ENCODE measurements at places on chromosomes 5 and 9. TPM values are rescaled to one million over a fixed set of nuclear protein-coding genes. Genes with fewer than 3 reads are reported as not detected.

DNA sequence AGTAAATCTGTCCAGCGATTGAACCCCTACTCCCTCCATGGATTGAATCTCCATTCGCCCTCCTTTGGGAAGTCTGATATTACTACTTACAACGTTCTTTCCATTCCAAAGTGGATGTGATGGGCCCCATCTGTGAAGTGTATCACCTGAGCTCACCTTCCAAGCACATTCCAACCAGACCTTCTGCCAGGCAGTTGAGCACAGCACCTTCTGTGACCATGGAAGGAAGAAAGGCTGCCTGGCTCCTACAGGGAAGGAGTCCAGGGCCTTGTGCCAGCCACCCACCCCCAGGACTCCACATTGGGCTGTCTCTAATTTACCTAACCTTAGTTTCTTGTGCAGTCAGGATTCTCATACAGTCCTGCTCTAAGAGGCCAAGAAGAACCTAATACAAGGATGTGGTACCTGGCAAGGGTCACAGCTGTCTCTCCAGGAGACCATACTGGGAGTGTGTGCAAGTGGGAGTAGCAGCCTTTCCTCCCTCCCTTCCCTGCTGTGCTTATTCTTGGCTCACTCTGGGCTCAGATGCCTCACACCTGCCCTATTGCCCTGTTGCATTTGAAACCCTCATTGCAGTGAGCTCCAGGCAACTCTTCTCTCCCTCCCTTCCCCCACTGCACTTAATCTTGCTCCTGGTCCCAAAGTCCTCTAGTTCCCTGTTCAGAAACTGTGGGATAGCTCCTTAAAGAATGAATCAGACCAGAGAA, 116.1 kb downstream of the NRG2 start:
- DNase-seq: no peak

- DNase-seq: peak; percentile 88
Observed at GRCh38 chr5:42994555-42995359, 45.4 kb downstream of the ANXA2R start.

DNA sequence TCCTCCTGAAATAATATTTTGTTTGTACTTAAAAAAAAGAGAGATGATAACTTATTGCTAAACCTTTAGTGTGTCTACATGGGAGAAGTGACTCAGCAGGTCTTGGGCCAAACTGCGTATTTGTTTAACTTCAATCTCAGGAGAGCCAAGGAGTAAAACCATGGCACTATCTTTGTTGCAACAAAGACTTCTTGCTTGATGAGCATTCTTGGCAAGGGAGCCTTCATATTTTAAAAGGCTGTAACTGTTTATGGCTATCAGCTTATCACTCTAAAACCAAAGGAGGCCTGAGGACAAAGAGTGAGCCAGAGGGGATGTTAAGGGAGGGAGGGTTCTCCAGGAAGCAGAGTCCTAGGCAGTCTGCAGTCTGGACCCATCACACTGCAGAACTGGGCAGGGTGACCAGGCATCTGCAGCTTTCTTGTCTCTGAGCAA, 216.2 kb upstream of the S1PR3 start:
- DNase-seq: no peak

- no peak for DNase-seq
Observed at GRCh38 chr5:79151942-79152671, 40.5 kb downstream of the BHMT start.

GRCh38 chr5:88785746-88786565, 97.0 kb downstream of the MEF2C start:
- DNase-seq: no peak

- DNase-seq: no peak
Observed at GRCh38 chr9:31969552-31969951, 414.9 kb upstream of the ACO1 start.

DNA sequence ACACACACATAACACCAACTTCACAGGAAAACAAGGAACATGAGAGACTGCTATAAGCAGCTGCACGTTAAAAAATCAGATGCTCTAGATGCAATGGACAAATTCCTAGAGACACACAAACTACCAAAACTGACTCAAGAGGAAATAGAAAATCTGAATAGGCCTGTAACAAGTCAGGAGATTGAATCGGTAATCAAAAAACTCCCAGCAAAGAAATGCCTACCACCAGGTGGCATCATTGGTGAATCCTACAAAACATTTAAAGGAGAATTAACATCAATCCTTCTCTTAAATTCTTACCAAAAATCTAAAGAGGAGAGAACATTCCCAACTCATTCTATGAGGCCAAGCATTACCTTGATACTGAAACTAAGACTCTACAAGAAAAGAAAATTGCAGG, 54.9 kb downstream of the NDST1 start:
- DNase-seq: no peak

DNA sequence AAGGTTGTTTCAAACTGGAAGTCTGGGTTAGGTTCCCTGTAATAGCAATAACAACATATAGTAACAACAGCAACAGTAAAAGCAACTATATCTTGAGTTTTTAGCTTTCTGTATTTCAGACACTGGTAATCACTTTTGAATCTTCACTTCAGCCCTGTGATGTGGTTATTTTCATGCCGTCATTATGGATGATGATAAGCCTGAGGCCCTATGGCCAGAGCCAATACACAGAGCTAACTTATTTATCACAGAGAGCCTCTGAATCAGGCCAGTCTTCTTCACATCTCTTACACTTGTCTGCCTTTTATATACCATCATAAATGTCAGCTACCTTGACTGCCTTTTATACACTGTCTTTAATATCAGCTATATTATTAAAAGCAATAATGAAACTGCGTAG, 329.0 kb downstream of the FER start:
- no peak for DNase-seq

DNA sequence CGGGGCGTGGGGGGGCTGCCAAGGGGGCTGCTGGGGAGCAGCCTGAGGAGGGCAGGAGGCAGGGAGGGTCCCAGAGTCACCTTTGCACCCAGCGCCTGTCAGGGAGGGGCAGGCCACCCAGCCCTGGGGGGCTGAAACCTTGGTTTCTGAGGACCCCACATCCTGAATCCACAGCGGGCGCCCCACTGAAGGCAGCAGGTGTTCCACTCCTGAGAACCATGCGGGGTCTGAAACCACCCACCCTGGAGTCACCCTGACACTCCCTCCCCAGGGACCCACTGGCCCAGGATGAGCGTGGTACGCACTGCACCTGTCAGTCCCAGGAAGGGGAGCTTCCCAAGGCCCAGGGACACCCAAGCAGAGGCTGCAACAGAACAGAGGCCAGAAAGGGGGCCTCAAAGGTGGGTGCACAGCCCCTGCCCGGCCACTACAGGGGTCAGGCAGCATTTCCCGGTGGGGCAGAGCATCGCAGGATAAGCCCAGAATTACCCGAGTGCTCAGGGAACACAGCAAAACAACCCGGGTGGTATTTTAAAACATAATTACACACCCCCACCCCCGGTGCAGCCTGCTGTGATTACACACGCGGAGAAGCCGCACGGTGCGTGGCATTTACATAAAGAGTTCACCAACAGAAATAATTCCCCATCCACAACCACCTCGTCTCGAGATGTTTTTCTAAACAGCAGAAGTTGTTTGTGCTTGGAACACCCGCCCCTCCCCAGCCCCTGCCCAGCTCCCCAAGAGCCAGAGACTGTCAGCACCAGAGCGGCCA, 57.3 kb upstream of the UBAC1 start:
- no peak for DNase-seq

- no peak for DNase-seq
Observed at GRCh38 chr5:155222393-155222792, 208.8 kb downstream of the KIF4B start.

GRCh38 chr5:149828161-149829011, 98.3 kb downstream of the PPARGC1B start:
- DNase-seq: peak; percentile 73

GRCh38 chr5:168186289-168187074, 105.0 kb upstream of the WWC1 start:
- no peak for DNase-seq

GRCh38 chr9:100731038-100731556, 153.2 kb downstream of the CAVIN4 start:
- DNase-seq: no peak

GRCh38 chr5:145050181-145050580, 785.0 kb downstream of the PRELID2 start:
- DNase-seq: no peak

- DNase-seq: no peak
Observed at GRCh38 chr5:133691448-133691847, 79.1 kb upstream of the FSTL4 start.

DNA sequence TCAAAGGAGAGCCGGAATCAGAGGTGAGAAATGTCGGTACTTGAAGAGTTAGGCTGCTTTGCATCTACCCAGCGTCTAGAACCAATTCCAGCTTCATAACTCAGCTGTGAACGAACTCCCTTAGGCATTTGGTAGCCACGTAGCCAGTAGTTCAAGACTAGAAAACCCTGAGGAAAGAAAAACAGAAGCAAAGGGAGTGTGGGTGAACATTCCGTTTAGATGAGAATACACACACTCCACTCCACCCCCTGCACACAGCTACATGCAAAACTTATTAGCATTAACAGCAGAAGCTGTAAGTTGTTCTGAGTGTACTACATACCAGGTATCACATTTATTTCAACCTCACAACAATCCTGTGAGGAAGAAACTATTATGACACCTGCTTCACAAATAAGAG, 78.3 kb downstream of the SMIM23 start:
- no peak for DNase-seq

- DNase-seq: no peak
Observed at GRCh38 chr5:88656221-88656950, 226.6 kb downstream of the MEF2C start.

- DNase-seq: no peak
Observed at GRCh38 chr5:396531-396961, 46.4 kb upstream of the EXOC3 start.

DNA sequence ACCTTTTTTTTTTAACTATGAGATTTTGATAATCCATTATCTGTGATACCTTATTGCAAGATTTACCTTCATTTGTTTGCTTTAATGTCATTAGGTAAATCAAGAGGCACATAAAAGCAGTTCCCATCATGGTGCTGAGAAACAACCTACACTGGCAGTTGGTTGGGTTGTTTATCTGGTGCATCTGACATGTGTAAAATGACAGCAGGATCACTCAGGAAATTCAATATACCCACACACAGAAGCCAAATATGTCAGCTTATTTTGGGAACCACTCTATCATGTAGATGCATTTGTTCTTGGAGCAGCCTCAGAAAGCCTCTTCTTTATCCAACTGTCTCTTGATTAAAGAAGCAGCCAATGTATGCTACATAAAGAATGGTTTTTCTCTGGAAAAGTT, 7.8 kb upstream of the CCDC192 start:
- DNase-seq: no peak

GRCh38 chr9:131693651-131694597, 46.0 kb downstream of the RAPGEF1 start:
- no peak for DNase-seq

GRCh38 chr5:106474066-106474465, 1196.7 kb downstream of the EFNA5 start:
- no peak for DNase-seq

DNA sequence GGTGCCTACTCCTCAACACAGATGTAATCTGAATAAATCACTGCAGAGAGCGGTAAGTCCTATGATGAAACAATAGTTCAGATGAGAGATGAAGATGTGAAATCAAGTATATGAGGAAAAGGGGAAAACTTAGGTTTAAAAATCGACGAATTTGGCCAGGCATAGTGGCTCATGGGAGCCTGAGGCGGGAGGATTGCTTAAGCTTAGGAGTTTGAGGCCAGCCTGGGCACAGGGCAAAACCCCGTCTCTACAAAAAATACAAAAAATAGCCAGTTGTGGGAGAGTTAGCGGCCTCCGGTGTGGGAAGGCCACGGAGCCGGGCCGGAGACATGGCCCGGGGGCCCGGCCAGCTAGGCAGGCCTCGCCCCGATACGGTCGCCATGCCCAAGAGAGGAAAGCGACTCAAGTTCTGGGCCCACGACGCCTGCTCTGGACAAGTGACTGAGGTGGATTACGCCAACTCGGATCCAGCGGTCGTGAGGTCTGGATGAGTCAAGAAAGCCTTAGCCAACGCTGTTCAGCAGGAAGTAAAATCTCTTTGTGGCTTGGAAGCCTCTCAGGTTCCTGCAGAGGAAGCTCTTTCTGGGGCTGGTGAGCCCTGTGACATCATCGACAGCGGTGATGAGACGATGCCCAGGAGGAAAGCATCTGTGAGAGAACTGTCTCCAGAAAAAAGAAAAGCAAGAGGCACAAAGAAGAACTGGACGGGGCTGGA, 62.8 kb upstream of the SUB1 start:
- DNase-seq: no peak

GRCh38 chr9:100521282-100521681, 48.3 kb downstream of the TMEFF1 start:
- no peak for DNase-seq

OR2S2 gene
- total RNA-seq: not detected

SAP30L gene
- 37.9 TPM for total RNA-seq

ANKRD31 gene
- total RNA-seq: 0.64 TPM

IFNA2 gene
- not detected for total RNA-seq

INPP5E gene
- total RNA-seq: 18.0 TPM

DMGDH gene
- total RNA-seq: not detected

SPATA31C1 gene
- not detected for total RNA-seq

PCDHA6 gene
- not detected for total RNA-seq

ALG2 gene
- total RNA-seq: 33.2 TPM

LCN1 gene
- total RNA-seq: not detected

ECM2 gene
- not detected for total RNA-seq

SPINK6 gene
- not detected for total RNA-seq

PAX5 gene
- total RNA-seq: 0.29 TPM

C9orf78 gene
- total RNA-seq: 71.4 TPM

CDH6 gene
- total RNA-seq: not detected

C9orf50 gene
- total RNA-seq: not detected

TNFAIP8 gene
- total RNA-seq: 295 TPM

ZNF484 gene
- 8.8 TPM for total RNA-seq

FAM221B gene
- total RNA-seq: not detected

CCDC152 gene
- total RNA-seq: 16.2 TPM

CEP120 gene
- total RNA-seq: 23.5 TPM

NPR3 gene
- total RNA-seq: not detected

CDC25C gene
- 5.3 TPM for total RNA-seq

BTNL9 gene
- not detected for total RNA-seq

All from CD8-positive, alpha-beta memory T cell (primary cell).